ENCODE measurements at places on chromosomes 11 and 22.

GRCh38 chr22:39182478-39183030 is 30.1 kb upstream of the CBX7 start:
- DNase-seq = no peak

DNA sequence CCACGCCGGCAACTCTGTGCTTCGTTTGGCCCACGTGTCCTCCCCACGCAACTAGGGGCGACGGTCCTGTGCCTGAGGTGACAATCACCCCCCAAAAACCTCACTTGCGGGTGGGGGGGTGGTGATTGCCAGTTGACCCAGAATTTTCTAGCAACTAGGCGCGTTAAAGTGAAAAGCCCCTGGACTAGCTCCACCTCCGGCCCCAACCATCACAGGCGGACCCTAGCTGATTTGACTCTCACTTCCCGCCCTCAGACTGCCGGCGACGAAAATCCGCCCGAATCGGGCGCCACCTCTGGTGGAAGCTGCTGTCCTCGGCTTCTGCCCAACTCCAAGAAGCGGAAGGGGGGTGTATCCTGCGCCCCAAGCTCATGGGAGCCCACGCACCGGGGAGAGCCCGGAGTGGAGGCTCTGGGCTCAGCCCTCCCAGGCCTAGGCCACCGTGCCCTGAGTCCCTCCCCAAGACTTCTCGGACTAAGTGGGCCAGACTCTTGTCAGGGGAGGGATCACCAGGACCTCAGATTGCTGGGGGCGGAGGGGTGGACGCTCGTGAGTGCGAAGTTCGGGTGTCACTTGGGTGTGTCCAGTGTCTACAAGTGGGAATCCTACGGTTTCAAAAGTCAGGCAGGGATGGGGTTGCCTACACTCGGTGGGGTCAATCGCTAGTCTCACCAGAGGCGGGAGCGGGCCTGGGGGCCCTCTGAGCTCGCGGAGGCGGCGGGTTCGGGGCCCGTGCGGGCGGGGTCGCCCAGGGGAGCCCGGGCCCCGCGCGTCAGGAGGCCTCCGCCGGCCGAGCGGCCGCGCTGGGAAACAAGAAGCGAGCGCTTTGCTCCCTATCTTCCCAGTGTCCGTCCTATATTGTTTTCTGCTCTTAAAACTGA is 12.3 kb downstream of the PAX6 start:
- no peak for DNase-seq

DNA sequence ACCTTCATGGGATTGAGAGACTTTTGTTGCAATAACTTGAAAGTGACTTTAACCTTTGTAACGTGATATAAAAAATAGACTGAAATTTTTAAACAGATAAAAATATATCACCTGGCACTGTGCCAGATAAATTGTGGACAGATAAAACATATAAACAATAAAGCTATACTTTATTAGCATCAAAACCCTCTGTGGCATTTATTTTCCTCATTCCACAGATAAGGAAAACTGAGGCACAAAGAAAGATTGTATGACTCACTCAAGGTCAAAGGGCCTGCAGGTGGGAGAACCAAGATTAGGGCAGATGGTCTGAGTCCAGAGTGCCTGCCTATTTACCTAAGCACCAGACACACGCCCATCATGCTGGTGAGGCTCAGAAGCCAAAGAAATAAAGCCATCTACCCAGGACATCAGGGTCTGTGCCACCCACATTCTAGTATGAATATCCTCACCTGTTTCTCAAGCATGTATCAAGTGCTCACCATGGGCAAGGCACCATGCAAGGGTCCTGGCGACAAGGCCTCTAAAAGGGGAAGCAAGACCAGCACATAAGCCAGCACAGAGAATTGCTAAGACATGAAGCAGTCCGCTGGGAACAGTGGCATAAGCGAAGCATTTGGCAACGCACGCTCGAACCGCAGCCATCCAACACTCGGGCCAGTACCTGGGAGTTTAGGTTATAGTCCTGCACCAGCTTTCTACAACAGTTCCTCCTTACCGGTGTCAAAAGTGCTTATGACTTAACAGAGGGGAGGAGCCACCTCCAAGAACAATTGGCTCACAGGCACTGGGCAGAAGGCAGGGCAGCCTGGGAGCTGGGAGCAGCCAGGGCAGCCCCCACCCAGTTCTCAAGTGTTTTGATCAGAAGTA is 17.6 kb downstream of the MYH9 start:
- DNase-seq = peak; percentile 56

DNA sequence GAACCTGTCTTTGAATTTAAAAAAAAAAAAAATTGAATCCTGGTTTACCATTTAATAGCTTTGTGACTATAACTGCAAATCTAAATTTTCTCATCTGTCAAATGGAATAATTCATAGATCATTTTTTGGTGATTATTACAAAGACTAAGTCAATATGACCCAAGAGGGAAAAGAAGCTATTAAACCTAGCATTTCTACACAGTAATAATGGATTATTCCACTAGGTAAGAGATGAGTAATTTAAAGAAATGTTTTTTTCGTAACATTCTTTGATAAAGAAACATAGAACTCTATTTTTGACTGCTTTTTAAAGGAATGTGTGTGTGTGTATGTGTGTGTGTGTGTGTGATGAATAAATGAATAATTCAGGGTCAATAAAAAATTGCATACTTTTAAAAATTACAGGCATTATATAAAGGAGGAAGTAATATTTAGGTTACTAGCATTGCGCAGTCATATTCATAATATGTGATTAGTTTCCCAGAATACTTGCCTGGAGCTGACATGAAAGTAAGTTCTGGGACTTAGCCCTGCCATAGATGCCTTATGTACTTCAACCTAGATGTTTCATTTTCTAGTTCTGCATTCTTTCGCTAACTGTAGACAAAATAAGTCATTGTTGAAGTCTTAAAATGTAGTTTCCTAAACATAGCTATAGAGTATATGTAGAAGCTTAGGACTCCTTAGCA is 72.9 kb downstream of the TMEM135 start:
- DNase-seq = no peak

DNA sequence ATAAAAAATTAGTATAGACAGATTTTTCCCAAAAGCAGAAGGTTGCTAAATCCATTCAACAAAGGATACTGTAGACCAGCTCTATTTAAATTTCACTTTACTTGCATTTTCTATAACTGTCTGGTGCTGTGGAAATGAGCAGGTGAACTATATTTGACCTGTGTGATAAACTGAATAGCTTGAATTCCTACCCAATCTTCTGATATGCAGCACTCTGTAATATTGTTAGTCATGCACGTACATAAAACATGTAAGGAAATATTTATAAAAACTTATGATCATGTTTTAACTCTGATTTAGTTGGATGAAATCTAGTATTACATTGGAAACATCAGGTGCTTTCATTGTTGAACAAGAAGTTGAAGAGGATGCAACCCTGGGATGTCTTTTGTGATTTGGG is 213.6 kb downstream of the DBX1 start:
- DNase-seq = no peak

DNA sequence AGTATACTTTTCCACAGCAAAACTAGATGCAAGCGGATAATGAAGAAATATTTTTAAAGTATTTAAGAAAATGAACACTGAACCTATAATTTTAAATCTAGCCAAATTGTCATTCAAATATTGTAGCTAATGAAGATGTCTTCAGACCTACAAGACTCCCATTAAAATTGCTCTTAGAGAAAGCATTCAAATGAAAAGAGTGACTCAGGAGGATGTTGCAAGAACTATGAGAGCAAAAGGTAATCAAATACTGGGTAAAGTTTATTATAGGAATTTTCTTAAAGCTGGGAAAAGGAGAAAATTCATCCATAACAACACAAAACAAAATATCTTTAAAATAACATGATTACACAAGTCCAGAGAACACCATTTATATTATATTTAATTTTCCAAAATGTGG is 5.4 kb upstream of the POU2AF1 start:
- no peak for DNase-seq

DNA sequence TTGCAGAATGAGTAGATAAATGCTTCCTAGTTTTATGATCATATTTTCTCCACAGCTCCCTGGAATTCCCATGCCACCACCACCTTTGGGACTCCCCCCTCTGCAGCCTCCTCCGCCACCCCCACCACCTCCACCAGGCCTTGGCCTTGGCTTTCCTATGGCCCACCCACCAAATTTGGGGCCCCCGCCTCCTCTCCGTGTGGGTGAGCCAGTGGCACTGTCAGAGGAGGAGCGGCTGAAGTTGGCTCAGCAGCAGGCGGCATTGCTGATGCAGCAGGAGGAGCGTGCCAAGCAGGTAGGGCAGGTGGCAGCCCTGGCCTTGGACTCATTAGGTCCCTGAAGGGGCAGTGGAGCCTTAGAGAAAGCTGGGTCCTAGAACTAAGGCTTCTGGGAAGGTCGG is 2.9 kb downstream of the SF3B2 start:
- DNase-seq = no peak

- DNase-seq = no peak
These were observed 1251.7 kb upstream of the RAG2 start for GRCh38 chr11:37849706-37850105.

DNA sequence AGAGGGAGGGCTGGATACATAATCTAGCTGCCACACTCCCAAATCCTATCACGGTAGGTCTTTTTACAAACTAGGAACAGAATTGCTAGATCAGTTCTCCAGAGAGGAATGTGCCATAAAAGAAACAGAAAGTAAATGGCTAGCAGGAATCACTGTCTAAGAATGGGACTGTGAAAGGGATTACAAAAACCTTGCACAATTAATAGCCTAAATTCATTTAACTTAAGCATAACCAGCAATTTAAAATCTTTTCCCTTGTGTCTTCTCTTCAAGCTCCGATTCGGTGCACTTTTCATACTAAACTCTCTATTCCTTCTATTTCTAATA is 35.2 kb downstream of the APOL5 start:
- DNase-seq = no peak

GRCh38 chr11:27112946-27113345 is 72.3 kb downstream of the BBOX1 start:
- no peak for DNase-seq

DNA sequence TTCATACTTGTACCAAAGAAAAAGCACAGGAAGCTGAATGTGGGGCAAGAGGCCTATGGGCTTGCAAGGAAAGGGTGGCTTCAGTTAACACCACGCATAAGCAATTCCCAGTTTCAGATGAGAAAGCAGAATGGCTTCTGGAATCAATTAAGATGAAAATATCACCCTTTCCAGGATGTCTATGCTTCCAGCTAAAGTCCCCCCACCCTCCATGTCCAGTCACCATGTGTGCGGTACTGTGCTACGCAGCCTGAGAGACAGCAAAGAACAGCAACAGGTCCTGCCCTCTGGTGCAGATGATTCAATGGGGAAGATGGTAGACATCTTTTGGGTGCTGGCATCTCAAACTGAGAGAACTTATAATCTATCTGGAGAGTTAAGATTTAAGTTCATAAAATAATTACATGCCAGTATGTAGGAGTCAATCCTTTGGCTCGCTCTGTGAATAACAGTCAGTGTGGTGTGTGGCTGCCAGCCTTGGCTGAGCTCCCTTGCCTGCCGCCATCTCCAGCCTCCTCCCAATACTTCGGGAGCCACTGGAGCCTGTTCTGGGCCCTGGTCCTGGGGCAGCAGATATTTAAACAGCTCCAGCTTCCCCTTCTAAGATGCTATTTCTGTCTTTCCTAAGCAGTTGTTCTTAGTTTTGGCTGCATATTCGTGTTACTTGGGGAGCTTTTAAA is 44.5 kb downstream of the ME3 start:
- no peak for DNase-seq

DNA sequence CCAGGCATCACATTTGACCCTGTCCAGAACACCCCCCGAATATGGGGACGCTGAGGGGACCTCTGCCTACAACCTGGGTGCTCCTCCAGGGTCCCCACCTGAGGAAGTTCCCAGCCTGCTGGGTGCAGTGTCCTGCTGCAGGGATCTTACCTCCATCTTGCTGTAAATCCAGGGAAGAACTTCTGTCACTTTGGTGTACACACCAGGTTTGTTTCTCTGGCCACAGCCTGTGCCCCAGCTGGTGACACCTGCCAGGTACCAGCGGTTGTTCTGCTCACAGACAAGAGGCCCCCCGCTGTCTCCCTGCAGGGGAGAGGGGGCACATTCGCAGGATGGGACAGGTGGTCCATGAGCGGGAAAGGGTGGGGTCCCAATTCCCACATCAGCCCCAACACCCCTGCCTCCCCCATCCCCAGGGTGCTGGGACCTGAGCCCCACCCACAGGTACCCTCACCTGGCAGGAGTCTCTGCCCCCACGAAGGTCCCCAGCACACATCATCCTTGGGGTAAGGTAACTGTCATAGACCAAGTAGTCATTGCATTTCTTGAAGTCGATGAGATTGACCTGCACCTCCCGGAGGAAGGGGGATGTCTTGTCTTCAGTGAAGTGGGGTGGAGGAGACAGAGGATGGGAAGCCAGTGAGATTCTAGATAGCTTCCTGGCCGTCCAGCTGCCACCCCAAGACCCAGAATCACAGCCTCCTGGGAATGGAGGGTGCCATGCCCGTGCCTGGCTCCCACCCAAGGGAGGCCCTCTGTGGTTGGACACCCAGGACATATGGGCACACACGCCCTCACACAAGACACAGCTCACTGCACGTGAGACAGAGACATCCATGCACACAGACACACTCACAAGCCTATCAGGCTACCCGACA is 25.5 kb downstream of the TMPRSS13 start:
- DNase-seq = no peak

GRCh38 chr22:28331695-28332094 is 347.9 kb downstream of the TTC28 start:
- DNase-seq = no peak

DNA sequence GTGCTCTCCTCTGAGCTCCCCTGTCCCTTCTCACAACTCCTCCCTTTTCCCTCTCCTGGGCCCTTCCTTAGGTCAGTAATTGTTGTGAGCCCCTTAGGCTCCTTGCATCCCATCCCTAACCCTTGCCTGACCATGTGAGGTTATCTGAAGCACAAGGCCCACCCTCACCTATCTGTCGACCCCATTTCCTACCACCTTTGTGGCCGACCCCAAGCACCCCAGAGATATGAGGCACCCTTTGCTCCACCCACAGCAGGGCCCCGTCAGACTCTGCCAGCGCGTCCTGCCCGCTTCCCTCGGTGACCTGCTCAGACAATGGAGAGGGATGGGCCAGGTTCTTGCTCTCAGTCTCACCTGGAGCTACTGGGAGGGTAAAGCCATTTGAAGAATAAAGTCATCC is 1.3 kb downstream of the GNG3 start:
- DNase-seq = no peak

GRCh38 chr22:21054714-21055563 is 9.2 kb downstream of the LRRC74B start:
- no peak for DNase-seq

DNA sequence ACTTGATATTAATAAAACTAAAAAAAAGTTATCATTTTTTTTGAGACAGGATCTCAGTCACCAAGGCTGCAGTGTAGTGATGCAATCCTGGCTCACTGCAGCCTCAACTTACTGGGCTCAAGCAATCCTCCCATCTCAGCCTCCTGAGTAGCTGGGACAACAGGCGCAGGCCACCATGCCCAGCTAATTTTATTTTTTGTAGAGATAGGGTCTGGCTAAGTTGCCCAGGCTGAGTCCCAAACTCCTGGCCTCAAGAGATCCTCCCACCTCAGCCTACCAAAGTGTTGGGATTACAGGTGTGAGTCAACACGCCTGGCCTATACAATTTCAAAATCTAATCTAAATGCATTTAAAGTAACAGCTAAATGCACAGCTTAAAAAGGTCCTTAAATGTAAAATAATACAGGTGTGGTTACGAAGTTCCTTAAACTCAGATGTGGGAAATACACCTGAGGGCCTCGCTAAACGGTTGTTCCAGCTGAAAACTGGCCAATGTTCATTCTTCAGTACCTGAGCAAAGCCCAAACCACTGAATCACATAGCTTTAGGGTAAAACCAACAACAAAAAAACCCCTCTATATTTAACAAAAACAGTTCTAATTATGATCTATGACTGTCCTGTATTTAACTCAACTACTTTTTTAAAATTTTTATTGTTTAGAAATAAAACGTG is 11.8 kb downstream of the NAP1L4 start:
- DNase-seq = no peak

GRCh38 chr11:113952588-113952987 is 22.3 kb upstream of the HTR3A start:
- DNase-seq = no peak

All from NCI-H524 treated with DMSO at 0.1 percent for 48 hours (cell line).